ENCODE measurements at places on chromosomes 2 and 18. TPM values are rescaled to one million over a fixed set of nuclear protein-coding genes. Genes with fewer than 3 reads are reported as not detected.

Gene AGXT
- not detected for total RNA-seq

GRCh38 chr2:45913539-45913938 lies 262.1 kb downstream of the PRKCE start:
- no peak overlapping the region for H3K4me3 ChIP-seq
- H3K27me3 ChIP-seq, result no peaks in the 10 kb centered on the region
- no peak for DNase-seq
- no peaks in the 10 kb centered on the region for H3K36me3 ChIP-seq
- H3K27ac ChIP-seq, result no peak overlapping the region
- H3K4me1 ChIP-seq, result no peaks in the 10 kb centered on the region

- H3K4me1 ChIP-seq, result no peaks in the 10 kb centered on the region
- peak within 1 kb of the TSS; percentile 53 for H3K27ac ChIP-seq
- peak within 1 kb of the TSS; percentile 81 for H3K4me3 ChIP-seq
- peak; percentile 69 for DNase-seq
- no peaks in the 10 kb centered on the region for H3K27me3 ChIP-seq
- H3K36me3 ChIP-seq, result no peaks in the 10 kb centered on the region
Observed at GRCh38 chr18:28176948-28177827, at the start of gene CDH2. Gene CDH2, minus strand, starts transcription at chr18:28177130. Its CDS starts 108 bp downstream, at chr18:28177022.

DNA sequence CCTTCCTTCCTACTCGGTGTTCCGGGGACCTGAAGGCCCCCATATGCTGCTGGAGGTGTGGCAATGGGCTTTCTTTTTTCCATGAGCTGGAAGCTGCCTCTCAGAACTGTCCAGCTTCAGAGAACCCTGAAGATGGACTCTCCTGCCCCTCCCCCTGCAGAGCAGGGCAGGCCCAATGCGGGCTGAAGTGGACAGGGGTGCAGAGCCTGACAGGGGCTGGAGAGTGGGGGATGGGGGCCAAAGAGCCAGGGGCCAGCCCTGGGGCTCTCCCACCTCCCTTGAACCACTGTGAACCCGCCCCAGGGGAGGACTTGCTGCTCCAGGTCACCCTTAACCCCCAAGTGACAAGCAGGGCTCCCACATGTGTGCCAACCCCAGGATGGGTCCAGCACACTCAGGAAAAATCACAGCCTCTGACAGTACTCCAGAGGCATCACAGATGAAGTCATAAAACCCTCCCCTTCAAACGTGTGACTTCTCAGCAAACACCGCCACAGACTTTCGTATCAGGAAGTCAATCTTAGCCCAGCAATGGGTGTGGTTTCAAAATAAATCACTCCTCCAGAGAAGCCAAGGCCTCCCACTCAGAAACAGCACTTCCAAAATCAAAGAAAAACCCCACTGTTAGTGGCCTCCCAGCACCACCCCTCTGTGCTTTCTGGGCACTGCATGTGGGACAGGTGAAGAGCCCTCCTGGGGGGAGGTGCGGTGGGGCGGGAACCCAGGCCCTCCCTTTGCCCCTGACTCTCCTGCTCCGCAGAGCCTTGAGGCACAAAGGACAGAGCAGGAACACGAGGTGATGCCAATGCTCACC lies 135.8 kb downstream of the HDAC4 start:
- DNase-seq, result peak; percentile 75
- no peaks in the 10 kb centered on the region for H3K27me3 ChIP-seq
- no peaks in the 10 kb centered on the region for H3K36me3 ChIP-seq
- H3K27ac ChIP-seq, result peak overlapping the region; percentile 9
- no peak overlapping the region for H3K4me3 ChIP-seq

Gene SERPINB11
- not detected for total RNA-seq

Gene ARHGAP15
- 26.2 TPM for total RNA-seq

GRCh38 chr2:162509288-162509968 lies 165.5 kb downstream of the GCA start:
- H3K27ac ChIP-seq, result no peak overlapping the region
- no peaks in the 10 kb centered on the region for H3K4me1 ChIP-seq
- H3K36me3 ChIP-seq, result no peaks in the 10 kb centered on the region
- H3K4me3 ChIP-seq, result no peak overlapping the region
- no peaks in the 10 kb centered on the region for H3K27me3 ChIP-seq

DNA sequence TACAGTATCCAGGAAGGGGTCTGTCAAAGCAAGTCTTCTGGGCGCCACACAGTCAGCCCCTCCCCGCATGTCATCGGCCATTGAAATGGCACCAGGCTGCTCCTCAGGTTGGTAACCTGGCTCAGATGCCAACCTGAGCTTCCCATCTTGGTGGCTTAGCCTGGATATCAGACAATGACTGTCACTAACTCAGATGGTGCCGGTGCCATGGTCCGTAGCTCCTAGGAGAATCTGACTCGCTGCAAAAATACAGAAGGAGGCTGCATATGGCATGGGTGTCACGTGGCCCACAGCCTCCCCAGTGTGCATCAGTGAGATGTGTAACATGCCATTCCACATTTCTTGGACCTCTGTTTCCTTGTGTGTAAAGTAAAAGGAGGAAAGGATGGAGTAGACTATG lies 3.2 kb downstream of the NOSTRIN start:
- no peaks in the 10 kb centered on the region for H3K36me3 ChIP-seq
- H3K4me1 ChIP-seq, result no peaks in the 10 kb centered on the region
- H3K27me3 ChIP-seq, result no peaks in the 10 kb centered on the region
- DNase-seq, result no peak

Gene CNGA3
- total RNA-seq, result not detected

DNA sequence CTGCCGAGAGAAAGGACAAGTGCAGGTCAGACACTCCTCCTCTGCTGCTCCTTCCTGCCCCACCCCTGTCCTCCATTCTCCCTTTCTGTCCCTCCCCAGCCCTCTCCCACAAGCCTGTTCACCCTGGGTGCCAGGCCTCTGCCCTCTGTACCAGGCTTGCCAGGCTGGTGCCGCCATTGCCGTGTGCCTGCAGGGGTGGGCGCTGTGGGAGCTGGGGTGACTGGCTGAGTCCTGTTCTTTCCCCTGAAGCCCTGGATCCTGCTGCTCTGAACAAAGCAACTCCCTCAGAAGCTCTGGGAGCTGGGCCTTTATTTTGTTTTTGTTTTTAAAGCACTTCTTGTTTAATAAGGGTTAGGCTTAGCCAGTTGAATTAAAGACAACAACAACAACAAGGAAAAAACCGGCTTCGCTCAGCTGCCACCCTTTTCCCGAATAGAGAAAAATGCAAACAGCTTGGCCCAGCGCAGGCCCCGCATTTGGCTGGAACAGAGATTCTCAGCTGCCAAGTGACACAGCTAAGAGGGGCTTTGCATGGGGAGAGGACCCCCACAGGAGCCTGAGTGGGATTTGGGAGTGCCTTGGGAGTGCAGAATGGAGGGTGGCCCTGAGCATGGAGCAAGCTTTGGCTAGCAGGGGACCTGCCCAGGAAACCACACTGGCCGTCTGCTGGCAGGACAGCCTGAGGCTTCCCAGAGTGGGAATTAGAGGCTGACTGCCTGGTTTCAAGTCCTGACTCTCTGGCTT lies 9.1 kb downstream of the PCARE start:
- no peak overlapping the region for H3K4me3 ChIP-seq
- H3K27ac ChIP-seq, result no peak overlapping the region
- no peak for DNase-seq
- no peaks in the 10 kb centered on the region for H3K4me1 ChIP-seq

DNA sequence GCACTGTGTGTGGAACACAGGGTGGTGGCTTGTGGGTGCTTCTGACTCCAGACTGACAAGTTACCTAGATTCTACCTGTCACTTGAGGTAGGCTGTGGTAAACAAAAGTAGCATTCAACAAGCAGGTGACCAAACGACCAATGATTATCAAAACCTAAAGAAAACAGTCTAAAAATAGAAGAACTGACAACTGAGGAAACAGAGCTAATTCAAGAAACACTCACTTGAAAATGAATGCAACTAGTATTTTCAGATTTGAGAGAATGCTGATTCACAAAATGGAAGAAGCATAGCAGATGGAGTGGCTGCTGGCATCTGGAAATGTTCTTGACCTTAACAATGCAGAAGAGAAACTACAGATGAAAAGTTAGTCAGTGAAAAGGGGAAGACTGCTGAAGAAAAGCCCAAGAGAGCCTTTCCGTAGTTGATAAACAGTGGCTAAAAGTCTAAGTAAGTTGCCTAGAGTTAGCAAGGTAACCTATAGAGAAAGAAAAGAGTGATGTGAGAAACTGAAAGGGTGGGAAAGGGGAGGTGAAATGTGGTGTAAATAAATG lies 170.4 kb downstream of the NCK2 start:
- no peak for DNase-seq
- H3K4me3 ChIP-seq, result no peak overlapping the region
- no peaks in the 10 kb centered on the region for H3K4me1 ChIP-seq
- no peak overlapping the region for H3K27ac ChIP-seq

DNA sequence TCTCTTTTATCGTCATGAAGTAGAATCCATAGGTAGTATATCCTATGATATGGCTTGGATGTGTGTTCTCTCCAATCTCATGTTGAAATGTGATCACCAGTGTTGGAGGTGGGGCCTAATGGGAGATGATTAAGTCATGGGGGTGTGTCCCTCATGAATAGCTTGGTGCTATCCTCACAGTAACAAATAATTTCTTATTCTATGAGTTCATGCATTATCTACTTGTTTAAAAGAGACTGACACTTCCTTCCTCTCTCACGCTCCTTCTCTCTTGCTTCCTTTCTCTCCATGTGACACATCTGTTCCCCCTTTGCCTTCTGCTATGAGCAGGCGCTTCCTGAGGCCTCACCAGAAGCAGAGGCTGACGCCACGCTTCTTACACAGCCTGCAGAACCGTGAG lies 165.6 kb downstream of the MREG start:
- H3K27ac ChIP-seq, result no peak overlapping the region
- no peaks in the 10 kb centered on the region for H3K36me3 ChIP-seq
- H3K4me3 ChIP-seq, result no peak overlapping the region
- H3K4me1 ChIP-seq, result peaks cover 5% of the 10 kb centered on the region
- H3K27me3 ChIP-seq, result no peaks in the 10 kb centered on the region

Gene SLC16A14
- 6.0 TPM for total RNA-seq

GRCh38 chr18:50886929-50887328 lies 8.0 kb downstream of the ME2 start:
- no peaks in the 10 kb centered on the region for H3K27me3 ChIP-seq
- no peak overlapping the region for H3K27ac ChIP-seq
- no peaks in the 10 kb centered on the region for H3K36me3 ChIP-seq
- peaks cover 2% of the 10 kb centered on the region for H3K4me1 ChIP-seq

Gene CMPK2
- total RNA-seq, result 5.3 TPM

Gene NLRC4
- total RNA-seq, result 4.2 TPM

GRCh38 chr18:4260107-4260506 lies 195.0 kb downstream of the DLGAP1 start:
- H3K4me1 ChIP-seq, result no peaks in the 10 kb centered on the region
- no peaks in the 10 kb centered on the region for H3K27me3 ChIP-seq
- H3K27ac ChIP-seq, result no peak overlapping the region
- H3K36me3 ChIP-seq, result no peaks in the 10 kb centered on the region
- no peak overlapping the region for H3K4me3 ChIP-seq
- no peak for DNase-seq

Gene COL6A3
- 289 TPM for total RNA-seq

Gene SRD5A2
- not detected for total RNA-seq

Gene IL36A
- not detected for total RNA-seq

DNA sequence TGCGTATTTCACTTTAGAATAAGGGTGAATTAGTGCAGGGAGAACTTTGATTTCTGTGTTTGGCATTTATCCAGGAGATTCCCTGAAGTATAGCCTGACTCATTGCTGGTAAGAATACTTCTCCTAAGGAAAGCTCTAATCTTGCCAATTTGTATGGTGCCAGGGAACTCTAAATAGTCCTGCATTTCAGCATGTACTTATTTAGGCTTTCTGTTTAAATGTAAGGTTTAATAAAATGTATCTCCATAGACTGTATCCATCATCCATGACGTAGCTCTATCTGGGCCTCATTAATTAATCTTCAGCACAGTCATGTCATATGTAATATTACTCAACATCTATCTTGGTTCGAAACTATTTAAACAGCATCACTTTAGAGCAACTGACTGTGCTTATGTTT lies 127.7 kb downstream of the DOK6 start:
- no peaks in the 10 kb centered on the region for H3K36me3 ChIP-seq
- no peak overlapping the region for H3K27ac ChIP-seq
- DNase-seq, result no peak
- H3K4me3 ChIP-seq, result no peak overlapping the region

Gene SLC9A4
- total RNA-seq, result not detected
